ENCODE measurements at places on chromosomes 16 and 17.

GRCh38 chr17:82964851-82965341, 114.5 kb upstream of the METRNL start:
- no peak for DNase-seq

DNA sequence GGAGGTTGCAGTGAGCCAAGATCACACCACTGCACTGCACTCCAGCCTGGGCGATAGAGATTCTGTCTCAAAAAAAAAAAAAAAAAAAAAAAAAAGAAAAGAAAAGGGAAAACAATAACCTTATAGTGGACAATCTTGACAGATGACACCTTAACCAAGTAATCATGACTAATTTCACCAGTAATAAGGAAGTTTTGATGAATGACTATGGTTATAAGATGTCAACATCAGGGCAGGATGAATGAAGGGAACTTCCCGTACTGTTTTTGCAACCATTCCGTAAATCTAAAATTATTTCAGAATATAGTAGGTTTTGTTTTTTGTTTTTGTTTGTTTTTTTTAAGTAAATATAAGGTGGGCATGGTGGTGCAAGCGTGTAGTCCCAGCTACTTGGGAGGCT, 23.0 kb downstream of the GSPT1 start:
- no peak for DNase-seq

GRCh38 chr16:49623501-49624266, 232.2 kb downstream of the ZNF423 start:
- DNase-seq: no peak

DNA sequence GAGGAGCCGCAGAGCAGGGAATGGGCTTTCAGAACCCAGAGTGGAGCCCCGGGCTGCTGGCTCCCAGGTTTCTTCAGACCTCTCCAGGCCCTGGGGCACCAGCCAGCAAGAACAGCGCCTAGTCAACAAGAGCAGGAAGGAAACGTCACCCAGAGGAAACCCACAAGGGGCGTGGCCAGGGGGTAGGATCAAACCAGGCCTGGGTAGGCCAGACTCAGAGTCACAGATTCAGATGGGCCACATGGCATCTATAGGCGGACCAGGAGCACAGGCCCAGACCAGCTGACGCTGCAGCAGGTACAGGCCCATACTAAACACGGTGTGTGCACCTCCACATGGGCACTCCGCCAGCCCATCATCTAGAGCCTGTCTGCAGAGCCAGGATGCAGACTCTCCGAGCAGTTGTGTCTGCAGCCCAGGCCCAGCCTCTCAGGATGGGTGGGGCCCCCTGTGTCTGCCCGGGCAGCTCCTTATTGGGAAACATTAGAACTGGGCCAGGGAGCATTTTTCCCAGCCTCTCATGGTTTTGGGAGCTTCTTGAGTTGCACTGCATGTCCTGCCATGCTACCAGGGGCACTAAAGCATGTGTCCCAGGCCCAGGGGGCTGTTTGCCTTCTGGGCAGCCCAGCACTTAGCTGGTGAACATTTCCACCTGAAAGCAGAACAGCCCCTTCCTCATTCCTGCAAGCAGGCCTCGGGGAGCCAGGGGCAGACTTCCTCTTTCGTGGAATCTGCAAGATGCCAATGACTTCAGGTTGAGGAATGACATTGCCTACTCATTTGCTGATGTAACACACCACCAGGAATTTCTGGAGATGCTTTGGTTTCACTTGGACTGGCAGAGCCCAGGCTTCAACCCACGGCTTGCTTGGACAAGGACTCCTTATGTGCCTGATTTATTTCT, at the start of gene NLRP1:
NLRP1 (minus strand) TSS at position 127 of the 904 bp plus-strand sequence. CDS start 552 bp downstream, outside the sequence.
- DNase-seq: peak; percentile 92

GRCh38 chr17:330993-331701, 21.5 kb downstream of the RPH3AL start:
- no peak for DNase-seq

DNA sequence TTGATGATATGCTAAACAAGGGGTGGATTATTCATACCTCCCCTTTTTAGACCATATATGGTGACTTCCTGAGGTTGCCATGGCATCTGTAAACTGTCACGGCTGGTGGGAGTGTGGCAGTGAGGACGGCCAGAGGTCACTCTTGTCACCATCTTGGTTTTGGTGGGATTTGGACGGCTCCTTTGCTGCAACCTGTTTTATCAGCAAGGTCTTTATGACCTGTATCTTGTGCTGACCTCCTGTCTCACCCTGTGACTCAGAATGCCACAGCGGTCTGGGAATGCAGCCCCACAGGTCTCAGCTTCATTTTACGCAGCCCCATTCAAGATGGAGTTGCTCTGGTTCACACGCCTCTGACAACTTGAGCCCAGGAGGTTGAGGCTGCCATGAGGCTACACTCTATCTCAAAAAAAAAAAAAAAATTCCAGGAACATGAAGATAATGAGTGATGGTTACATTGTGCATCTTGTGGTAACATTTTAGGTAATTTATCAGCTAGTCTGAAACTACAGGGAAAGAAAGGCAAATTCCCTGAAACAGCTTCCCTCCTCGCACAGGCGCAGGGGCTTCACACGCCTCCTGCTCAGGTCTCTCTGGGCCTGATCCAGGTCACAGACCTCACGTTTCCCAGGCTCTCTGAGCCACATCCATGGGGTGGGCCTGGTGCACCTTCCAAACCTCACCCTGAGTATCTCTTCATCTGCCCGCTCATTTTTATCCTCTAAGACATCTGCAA, 15.3 kb upstream of the UBE2I start:
- no peak for DNase-seq

GRCh38 chr16:89102041-89102471, 8.4 kb downstream of the ACSF3 start:
- DNase-seq: no peak

DNA sequence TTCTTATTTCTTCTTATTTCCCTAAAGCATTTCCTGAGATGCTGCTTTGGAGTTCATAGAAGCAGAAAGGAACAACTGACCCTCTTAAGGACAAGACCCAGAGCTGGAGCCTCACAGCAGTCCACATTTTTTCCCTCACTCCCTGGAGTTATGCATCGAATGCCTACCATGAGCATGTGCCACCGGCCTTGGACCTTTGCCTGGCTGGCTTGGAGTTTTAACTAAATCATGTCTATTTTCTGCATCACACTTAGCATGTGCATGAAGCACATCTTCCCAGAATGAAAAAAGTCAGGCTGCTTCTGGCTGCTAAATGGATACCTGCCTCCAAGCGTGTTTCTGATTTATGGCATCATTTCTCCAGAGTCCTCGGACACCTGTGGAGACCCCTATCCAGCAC, 104.5 kb downstream of the SPACA3 start:
- no peak for DNase-seq

DNA sequence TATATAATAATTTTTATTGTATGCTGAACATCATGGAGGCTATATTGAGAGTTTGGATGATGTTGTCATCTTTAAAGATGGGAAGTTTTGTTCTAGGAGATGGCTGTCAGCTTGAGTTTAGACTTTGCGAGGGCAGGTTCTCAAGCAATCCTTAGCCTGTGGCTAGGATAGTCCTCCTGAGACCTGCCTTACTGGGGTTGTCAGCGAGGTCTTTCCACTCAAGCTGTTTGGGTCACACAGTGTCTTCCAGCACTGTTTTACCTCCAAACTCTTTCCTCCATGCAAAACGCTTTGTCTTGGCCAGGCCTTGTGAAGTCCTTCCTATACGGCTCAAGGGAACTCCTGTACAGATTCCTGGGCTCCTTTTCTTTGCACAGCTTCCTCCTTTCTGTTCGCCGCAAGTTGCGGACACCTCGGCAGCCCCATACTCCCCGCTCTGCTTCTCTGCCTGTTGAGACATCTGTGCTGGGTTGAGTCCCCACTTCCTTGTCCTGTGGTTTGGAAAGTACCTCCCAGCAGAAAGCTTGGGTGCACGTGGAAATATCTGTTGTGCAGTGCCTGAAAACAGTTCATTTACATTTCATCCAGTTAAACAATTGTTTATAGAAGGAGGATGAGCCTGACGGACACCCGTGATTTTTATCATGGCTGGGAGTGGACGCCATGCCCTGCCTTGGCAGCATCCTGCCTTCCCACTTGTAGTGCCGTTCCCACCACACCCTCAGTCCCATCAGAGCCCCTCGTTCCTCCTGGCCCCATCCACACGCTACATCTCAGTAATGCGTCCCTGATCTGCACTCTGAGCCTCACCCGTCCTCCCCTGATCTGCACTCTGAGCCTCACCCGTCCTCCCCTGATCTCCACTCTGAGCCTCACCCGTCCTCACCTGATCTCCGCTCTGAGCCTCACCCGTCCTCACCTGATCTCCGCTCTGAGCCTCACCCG, 55.0 kb upstream of the CBFA2T3 start:
- DNase-seq: peak; percentile 40
